Memory B cell (primary cell): ENCODE measurements at places on chromosomes 1 and 21.

DNA sequence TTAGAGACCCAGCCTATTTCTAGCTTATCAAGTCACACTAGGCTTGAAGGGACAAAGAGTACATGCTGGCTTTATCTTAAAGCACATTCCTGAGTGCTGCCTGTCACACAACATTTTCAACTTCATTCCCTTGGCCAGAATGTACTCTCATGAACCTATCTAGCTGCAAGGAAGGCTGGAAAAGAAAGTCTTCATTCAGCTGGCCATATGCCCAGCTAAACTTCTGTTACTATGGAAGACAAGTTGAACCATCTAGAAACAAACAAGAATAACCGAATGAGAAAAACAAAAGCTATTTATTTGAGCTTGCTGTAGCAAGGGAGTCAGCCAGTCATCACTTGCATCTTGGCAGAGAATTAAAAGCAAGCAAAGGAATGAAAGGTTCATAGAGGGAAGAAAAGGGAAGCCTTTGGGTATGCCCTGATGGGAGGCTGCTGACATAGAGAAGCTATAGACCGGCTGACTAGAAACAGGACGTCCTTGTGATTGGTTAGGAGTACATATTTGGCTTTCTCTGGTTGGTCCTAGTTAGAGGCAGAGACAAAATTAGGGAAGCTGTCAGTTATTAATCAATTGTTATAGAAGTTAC is 108.4 kb downstream of the NEK7 start:
- no peak for DNase-seq

DNA sequence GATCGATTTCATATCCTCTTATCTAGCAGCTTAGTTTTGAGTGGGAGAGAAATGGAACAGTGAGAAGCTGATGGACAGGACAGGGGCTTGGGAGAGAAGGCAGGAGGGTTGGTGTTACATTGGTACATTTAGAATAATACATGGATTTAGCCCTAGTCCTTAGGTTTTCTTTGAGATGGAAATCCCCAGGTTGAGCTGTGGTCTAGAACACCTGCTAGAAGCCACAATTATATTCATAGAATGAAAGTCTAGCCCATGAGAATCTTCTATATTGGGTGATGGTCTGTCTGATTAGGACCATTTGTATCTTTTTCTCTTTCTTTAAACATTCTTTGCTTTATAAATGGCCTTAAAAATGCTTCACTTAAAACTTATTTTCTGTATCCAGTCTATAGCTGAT is 19.9 kb downstream of the CRNN start:
- DNase-seq: no peak

- DNase-seq: no peak
Measured at GRCh38 chr1:182143825-182144645, 82.5 kb upstream of the ZNF648 start.

DNA sequence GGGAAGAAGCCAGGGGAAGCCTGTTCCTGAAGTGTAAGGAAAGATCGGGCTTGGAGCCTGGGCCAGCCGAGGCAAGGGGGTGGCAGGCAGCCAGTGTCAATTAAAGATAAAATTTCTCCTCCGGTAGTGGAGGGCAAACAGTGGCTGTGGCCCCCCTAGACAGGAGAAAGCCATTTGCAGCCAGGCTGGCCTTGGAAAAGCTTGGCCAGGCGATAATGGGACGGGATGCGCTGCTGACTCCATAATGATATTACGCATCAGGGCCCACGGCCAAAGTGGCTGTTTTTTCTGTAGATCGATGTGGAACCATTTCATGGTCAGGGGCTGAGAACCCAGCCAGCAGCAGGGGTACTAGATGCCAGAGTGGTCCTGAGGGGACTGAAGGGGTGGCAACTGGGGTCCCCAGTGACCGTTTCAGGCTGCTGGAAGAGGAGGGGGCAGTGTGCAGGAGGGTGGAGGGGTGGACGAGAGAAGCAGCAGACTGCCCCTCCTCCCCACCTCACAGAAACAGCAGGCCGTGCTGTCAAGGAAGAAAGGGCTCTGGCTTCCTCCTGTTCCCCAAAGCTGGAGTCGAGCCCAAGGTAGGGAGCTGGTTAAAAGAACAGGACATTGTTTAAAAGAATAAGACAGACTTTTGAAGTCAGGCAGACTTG is 25.2 kb downstream of the KCNC4 start:
- DNase-seq: no peak

DNA sequence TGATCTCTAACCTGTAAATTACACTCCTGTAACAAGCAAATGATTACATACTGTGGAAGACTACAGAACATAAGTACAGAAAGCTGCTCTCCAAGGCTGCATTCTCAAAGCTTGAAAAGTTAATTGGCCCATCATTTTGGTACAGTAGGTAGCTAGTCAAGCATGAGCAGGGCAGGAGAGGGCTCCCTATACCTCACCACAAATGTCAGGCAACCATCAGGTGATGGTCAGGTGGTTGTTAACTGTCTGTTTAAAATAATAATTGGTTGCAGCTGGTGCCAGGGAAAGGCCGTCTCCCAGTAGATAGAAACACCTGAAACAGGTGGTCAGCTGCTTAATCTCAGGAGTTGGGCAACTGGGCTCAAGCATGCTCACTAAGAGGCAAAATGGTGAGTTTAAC is 13.1 kb upstream of the SLC1A7 start:
- no peak for DNase-seq

GRCh38 chr1:208150833-208151458 is 93.2 kb downstream of the PLXNA2 start:
- DNase-seq: no peak

- DNase-seq: no peak
Measured at GRCh38 chr1:37071829-37072228, 37.5 kb upstream of the GRIK3 start.

DNA sequence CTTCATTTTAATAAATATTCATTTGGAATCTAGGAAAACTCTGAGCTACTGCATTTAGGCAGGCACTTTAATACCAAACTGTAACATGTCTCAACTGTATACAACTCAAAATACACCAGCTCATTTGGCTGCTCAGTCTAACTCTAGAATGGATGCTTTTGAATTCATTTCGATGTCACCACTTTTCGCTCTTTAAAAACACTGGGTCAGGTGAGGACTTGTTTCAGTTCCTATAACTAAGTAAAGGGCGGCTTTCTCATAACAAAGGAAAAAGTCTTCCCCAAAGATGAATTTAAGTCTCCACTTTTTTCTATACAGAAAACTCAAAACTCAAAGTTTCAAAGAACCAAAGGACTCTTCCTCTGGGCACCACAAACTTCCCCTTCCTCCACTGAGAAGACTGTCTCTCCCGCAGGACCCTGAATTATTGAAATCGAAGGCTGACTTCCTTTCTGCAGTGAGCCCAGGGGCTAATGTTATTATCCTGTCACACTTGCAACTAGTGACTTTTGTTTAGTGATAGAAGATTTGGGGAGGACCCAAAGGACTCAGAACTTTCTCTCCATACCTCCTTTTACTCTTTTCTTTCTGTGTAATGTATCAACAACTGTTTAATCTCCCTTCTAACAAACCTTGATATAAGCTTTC is 9.7 kb upstream of the DHX9 start:
- DNase-seq: no peak

GRCh38 chr1:246128494-246129069 is 378.5 kb downstream of the SMYD3 start:
- DNase-seq: no peak

DNA sequence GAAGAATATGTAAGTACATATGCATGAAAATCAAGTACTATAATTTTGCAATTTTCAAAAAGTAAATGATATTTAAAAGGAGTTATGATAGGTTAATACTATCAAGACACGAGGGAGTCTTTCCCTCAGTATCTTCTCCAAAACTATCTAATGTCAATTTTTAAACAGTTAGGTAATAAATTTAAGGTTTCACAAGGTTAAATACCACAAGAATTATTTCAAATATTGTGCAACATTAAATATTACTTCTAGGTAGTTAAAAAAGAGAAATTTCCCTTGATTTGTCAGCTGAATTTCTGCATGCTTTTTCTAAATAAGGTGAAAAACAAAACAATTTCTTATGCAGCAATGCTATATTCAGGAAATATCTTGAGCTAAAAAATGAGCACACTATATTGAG is 3.5 kb downstream of the CFHR5 start:
- no peak for DNase-seq

DNA sequence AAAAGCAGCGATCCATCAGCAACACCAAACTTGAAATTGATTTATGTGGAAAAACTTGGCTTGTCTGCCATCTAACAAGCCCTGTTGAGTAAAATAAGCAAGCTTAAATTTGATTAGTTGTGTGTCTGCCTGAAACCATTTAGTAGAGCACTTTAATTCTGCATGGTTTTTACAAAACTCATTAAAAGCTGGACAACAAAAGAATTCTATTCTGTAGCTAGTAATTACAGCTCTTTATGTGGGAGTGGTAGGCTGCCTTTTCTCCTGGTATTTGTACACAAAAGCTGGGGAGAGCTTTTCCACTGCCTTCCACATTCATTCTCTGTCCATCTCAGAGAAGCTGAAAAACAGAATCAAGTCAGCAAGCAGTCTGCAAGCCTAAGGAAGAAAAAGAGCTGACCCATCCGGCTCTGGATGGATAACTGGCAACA is 1.7 kb downstream of the ETS2 start:
- no peak for DNase-seq

DNA sequence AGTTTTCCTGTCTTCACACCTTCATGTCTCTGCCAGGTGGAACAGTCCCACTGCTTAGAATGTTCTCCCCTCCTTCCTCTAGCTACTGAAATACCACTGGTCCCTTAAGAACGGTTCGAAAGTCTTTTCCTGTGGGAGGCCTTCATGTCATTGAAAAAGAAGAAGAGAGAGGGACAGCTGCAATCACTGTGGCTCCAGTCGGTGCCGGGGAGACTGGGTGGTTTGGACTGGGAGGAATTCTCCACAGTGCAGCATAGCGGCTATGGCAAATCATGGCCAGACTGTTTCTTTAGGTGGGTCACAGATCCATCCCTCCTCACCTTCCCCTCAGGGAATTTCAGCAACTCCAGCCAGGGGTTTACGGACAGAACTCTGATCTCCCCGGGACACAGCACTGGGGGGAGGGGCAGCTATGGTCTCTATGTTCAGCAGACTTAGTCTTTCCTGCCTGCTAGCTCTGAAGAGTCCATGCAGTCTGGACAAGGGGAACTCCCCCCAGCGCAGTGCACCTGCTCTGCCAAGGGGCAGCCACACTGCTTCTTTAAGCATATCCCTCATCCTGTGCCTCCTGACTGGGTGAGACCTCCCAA is 567.2 kb downstream of the SMYD3 start:
- no peak for DNase-seq

- no peak for DNase-seq
Measured at GRCh38 chr1:175839779-175840669, 96.6 kb upstream of the TNR start.

- DNase-seq: no peak
Measured at GRCh38 chr21:40051801-40052200, 184.6 kb downstream of the PCP4 start.

GRCh38 chr1:93683234-93683633 is 1.6 kb upstream of the BCAR3 start:
- DNase-seq: no peak

GRCh38 chr21:42044871-42045495 is 26.1 kb upstream of the UMODL1 start:
- DNase-seq: no peak
